ENCODE measurements at places on chromosomes 13 and 19.

DNA sequence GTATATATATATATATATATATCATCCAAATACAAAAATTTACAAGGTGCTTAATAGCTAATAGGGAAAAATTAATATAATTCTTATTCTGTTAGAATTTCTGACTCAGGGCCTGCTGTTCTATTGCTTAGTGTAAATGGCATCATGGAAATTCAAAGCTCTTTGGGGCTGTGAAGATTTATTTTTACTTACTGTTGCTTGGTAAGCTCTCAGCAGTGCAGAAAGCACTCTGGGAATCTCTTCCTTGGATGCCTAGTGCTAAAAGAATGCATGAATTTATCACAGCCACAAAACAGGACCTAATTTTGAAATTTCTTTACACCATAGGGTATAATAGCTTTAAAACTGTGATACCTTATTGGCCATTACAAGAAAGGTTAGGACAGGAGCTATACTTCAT, 69.3 kb upstream of the SLAIN1 start:
- DNase-seq, result no peak

GRCh38 chr13:76523740-76524340, 362.4 kb downstream of the KCTD12 start:
- no peak for DNase-seq

DNA sequence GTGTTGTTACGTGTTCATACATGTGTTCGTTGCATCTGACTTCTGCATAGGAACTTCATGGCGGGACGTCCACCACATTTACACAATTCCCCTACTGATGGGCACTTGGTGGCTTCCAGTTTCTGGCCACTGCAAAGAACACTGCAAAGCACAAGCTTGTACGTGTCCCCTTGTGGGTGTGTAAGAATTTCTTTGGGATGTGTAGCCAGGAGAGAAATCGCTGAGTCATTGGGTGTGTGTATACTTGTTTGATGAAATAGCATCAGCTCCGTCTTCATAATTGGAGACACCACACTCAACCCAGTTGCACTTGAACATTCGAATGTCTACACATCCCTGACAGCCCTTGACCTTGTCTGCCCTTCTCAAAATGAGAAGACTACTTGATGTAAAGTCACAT, 19.2 kb downstream of the KLK5 start:
- DNase-seq, result no peak

DNA sequence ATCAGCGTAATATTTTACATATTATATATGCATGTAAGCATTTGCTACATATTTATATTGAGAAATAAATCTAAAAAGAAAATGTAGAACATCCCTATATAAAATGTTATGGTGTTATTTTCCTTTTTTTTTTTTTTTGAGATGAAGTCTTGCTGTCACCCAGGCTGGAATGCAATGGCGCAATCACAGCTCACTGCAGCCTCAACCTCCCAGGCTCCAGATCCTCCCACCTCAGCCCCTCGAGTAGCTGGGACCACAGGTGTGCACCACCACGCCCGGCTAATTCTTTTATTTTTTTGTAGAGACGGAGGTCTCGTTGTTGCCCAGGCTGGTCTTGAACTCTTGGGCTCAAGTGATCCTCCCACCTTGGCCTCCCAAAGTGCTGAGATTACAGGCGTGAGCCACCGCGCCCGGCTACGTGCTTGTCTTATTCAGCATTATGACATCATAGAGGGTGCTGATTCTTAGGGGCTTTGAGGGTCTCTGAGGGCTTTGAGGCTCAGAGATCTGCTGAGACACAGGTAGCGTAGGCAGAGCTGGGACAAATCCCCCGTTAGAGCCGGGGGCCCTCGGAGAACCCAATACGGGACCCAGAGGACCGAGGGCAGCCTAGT, 101.9 kb downstream of the GADD45B start:
- no peak for DNase-seq

DNA sequence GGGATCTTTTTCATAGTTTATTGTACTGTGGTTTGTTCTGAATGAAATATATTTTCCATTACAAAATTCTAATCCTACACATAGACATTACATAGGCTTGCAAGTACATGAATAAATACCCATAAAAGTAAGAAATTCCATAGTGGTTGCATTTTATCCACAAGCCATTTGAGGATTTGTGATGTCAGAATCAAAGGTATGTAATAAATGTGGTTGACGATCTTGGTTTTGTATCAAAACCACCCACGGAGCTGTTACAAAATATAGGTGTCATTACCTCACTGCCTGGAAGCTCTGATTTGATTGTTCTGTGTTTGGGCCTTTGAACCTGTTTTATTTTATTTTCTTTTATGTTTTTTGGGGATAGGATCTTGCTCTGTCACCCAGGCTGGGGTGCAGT, 125.1 kb downstream of the NALCN start:
- DNase-seq, result no peak

DNA sequence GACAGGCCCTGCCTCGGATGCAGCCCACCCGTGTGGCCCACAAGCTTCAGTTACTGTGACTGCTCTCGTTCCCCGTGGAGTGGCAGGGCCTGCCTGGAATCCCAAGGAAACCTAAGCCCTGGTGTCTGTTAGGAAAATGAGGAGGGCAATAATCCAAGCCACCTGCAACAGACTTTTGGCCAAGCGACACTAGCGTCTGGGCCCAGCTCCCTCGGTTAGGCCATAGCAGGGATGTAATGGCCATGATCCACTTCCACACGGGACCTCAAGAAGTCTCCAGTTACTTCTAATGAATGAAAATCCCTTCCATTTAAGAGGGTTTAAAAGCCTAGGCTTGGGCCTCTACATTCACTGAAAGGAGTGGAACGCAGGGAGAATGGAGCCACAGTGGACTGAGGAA, 8.9 kb downstream of the ZC3H4 start:
- no peak for DNase-seq

DNA sequence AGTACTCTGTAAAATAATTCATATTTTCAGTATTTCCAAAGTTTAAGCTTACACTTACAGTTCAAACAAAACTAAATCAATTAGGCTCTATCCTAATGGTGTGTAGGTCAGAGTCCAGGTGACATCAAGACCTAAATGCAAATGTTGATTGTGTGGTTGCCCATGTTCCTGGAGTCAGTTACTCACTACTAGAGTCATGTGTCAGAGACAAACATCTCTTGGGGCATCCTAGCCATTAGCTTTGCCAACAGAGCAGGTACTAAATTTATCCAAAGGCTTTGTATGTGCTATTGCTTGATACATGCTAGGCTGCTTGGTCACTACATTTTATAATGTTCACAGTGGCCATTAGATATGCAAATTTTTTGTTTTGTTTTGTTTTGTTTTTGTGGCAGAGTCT, 11.7 kb downstream of the SPRY2 start:
- no peak for DNase-seq

- no peak for DNase-seq
These were observed 11.4 kb downstream of the NDFIP2 start for GRCh38 chr13:79492313-79492798.

GRCh38 chr13:23350009-23350408, 83.5 kb downstream of the SACS start:
- DNase-seq, result no peak

GRCh38 chr13:61086087-61086486, 329.6 kb downstream of the PCDH20 start:
- no peak for DNase-seq

- DNase-seq, result no peak
These were observed 110.6 kb downstream of the SIPA1L3 start for GRCh38 chr19:38017401-38018151.

DNA sequence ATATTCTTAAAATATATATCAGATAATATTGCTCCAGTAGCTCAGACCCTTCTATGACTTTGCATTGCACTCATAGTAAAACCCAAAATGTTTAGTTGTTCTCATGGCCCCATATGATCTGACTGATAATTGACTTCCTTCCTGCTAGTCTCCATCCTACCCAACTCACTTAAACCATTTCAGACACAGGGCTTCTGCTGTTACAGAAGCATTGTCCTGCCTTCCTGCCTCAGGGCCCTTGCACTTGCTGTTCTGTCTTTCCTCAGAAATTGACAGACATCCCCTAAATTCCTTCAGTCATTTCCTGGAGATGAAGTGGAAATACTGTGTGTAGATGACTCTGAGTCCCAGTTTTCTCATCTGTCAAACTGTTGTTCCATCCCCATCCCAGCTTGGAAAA, 19.7 kb downstream of the FBXL12 start:
- no peak for DNase-seq

DNA sequence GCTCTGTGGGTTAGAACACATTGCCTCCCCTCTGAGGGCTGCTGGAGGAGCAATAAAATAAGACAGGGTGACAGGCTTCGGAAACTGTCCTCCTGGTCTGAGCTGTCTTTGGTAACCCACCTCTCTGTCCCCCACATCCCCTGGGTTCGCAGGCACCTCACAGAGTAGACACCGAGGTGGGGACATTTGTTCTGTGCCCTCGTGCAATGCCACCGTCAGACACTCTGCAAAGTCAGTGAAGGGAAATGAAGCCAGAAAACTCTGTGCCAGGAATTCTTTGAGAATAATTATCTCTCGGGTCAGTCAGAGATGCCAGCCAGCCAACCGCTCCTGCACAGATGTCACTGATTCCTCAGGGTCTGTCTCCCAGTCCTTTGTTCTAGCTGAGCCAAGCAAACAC, 493.6 kb downstream of the FOXO1 start:
- no peak for DNase-seq

- DNase-seq, result no peak
These were observed 260.4 kb upstream of the MAB21L1 start for GRCh38 chr13:35736876-35737275.

DNA sequence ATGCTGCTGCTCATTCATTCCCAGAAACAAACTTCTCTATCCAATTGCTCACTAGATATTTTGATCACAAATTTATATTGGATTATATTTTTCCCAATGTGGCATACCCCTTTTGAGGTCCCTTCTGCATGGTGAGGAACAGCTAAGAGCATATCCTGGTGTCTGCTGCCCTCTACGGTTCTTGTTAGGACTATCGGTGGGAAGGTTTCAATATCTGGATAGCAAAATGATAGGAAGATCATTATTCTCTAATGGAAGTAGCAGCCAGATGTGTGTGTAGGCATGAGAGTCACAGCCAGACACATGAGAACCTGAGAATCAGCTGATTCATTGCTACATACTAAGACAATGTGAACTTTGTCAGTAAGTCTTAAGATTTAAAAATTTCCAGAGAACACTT, 1422.4 kb upstream of the MIR17HG start:
- no peak for DNase-seq

DNA sequence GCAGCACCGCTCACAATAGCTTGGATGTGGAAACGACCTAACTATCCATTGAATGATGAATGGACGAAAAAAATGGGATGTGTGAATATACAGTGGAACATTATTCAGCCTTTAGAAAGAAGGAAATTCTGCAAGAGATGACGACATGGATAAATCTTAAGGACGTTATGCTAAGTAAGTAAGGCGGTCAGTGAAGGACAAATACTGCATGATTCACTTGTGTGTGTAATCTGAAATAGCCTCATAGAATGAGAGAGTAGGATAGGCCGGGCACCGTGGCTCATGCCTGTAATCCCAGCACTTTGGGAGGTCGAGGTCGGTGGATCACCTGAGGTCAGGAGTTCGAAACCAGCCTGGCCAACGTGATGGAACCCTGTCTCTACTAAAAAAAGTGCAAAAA, 25.4 kb upstream of the ZNF766 start:
- DNase-seq, result no peak

- no peak for DNase-seq
These were observed 37.4 kb downstream of the GNG7 start for GRCh38 chr19:2665103-2665502.

GRCh38 chr19:51166846-51167490, 24.9 kb downstream of the SIGLEC7 start:
- DNase-seq, result no peak

DNA sequence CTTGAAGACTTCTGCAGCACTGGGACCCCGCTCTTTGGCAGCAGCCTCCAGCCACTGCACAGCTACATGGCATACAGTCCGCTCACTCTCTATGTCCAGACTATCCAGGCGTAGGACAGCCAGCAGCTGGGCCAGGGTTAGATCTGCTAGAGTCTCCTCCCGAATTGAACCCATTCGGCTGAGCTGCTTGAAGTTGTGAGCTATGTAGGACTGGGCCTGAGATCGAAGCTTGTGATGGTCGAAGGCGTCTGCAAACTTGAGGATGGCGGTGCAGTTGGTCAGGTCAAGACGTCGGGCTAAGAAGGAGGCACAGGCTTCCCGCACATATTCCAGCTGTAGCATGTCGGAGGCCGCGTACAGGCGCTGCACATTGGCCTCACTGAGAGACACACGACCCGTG, 900 bp downstream of the KBTBD7 start:
- DNase-seq, result no peak

- no peak for DNase-seq
These were observed 758.3 kb upstream of the PCDH20 start for GRCh38 chr13:62173958-62174357.

GRCh38 chr13:99601535-99601934, 100.3 kb downstream of the TM9SF2 start:
- DNase-seq, result no peak

- DNase-seq, result no peak
These were observed at the start of gene CLDND2 for GRCh38 chr19:51368366-51369282. CLDND2 (minus strand) TSS chr19:51369003; CDS start chr19:51368577, 426 bp downstream.

DNA sequence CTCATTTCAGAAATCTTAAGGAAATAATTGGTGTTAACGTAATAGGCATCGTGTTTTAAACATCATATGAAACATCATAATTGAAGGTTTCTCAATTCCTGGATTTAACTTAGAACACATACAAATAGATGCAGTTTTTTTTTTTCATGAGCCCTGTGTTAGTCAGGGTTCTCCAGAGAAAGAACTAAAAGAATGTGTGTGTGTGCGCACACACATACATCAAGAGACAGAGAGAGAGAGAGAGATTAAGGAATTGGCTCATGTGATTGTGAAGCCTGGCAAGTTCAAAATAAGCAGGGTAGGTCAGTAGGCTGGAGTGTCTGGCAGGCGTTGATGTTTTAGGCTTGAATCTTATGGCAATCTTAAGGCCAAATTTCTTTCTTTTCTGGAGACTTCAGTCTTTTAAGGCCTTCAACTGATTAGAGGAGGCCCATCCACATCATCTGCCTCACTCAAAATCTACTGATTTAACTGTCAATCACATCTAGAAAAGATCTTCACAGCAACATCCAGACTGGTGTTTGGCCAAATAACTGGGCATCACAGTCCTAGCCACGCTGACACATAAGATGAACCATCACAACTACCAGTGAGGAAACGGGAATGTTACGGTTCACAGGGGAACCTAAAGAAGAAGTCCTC, 25.2 kb downstream of the SPATA13 start:
- DNase-seq, result no peak
